ENCODE measurements at places on chromosomes 3 and 15.

GRCh38 chr3:85570819-85571218 lies 612.0 kb downstream of the CADM2 start:
- no peak for DNase-seq

DNA sequence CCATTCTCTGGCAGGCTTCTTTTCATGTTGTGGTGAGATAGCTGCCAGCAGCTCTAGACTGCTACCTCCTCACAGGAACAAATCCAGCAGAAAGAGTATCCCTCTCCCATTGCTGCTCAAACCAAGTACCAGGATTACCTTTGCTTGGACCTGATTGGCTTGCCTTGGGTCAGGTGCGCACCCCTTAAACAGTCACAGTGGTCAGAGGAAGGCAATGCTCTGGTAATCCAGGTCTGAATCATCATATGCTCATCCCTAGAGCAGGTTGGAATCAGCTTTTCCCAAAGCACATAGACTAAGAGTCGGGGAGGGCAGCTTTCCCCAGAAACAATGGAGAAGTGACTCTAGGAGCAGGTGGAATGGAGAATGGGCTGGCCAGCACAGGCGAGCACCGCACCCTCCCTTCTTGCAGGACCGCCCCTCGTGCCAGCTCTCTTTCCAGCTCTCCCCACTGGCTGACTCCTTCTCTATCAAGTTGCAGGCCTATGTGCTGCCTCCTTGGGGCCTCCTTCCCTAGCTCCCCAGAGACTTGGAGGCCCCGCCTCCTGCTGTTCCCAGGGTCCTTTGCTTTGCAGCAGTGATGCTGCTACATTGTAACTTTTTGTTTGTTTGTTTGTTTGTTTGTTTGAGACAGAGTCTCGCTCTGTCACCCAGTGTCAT lies 29.9 kb upstream of the ADPGK start:
- DNase-seq = no peak

- DNase-seq = no peak
Measured at GRCh38 chr15:78179286-78179840, 30.2 kb downstream of the IDH3A start.

DNA sequence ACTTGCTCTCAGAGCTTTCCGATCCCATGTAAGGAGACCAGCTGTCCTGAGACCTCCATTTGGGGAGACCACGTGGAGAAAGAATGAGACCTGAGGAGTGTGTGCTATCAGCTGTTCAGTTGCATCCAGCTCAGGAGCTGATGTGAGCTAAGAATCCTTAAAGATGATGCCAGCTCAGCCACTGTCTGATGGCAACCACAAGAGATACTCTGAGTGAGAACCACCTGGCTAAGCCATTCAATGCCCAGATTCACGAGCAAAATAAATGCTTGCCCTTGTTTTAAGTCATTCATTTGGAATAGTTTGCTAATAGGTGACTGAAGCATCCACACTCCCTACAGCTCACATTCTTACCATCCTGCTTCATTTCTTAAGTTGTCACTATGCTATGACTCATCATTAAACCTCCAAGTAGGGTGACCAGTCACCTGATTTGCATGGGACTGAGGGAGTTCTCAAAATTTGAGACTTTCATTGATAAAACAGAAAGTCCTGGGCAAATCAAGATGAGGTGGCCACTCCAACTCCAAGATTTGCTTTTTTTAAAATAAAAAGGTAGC lies 56.4 kb downstream of the SPTSSB start:
- DNase-seq = no peak

GRCh38 chr3:112012205-112012992 lies 13.7 kb downstream of the TAGLN3 start:
- no peak for DNase-seq

GRCh38 chr3:30871720-30872119 lies 22.7 kb downstream of the GADL1 start:
- no peak for DNase-seq

GRCh38 chr3:120498556-120499346 lies 48.0 kb upstream of the FSTL1 start:
- no peak for DNase-seq

DNA sequence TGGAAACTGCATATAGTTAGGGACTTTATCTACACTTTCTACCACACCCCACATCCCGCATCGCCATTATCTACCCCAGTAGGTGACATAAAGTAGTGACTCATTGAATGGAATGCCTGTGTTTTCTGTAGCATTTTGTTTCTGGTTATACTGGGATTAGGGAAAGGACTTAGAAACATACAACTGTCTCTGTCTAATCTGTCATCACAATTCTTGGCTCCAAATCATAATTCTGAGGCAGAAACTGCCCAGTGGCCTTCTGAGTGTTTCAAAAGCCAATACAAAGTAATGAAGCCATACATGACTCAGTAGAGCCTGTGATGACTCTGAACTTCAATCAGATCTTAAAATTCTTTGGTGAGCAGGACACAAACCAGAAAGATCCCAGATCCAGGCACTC lies 115.7 kb upstream of the CHRM5 start:
- no peak for DNase-seq

DNA sequence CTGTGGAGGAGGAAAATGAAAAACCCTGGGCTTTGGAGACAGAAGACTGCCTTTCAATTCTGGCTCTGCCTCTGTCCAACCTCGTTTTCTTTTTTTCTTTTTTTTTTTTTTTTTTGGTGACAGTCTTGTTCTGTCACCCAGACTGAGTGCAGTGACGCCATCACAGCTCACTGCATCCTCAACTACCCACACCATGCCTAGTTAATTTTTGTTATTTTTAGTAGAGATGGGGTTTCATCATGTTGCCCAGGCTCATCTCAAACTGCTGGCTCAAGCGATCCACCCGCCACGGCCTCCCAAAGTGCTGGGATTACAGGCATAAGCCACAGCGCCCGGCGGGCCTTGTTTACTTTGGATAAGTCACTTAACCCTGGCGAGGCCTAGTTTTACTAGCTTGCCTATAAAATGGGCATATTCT lies 66.3 kb upstream of the SLC25A26 start:
- DNase-seq = no peak

DNA sequence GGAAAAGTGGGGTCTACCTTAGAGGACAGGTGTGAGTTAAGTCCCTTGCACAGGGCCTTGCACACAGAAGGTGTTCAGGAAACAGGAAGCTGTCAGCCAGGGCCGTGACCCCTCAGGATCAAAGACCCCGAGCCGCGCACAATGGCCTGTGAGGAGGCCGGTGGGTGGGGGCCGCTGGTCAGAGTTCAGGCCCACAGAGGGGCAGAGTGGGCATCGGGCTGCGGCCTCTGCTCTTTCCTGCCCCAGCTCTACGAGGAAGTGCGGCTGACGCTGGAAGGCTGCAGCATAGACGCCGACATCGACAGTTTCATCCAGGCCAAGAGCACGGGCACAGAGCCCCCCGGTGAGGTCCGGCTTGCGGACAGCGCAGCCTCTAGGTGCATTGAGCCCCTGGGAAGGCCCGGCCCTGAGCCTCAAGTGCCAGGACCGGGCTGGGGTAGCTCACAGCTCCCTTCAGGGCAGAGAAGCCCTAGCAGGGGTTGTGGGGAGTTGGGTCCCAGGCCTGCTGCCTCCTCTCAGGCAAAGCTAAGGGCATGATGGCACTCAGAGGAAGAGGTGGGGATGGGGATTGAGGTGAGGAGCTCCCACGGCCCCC lies 37.2 kb downstream of the PSTPIP1 start:
- DNase-seq = peak; percentile 2

DNA sequence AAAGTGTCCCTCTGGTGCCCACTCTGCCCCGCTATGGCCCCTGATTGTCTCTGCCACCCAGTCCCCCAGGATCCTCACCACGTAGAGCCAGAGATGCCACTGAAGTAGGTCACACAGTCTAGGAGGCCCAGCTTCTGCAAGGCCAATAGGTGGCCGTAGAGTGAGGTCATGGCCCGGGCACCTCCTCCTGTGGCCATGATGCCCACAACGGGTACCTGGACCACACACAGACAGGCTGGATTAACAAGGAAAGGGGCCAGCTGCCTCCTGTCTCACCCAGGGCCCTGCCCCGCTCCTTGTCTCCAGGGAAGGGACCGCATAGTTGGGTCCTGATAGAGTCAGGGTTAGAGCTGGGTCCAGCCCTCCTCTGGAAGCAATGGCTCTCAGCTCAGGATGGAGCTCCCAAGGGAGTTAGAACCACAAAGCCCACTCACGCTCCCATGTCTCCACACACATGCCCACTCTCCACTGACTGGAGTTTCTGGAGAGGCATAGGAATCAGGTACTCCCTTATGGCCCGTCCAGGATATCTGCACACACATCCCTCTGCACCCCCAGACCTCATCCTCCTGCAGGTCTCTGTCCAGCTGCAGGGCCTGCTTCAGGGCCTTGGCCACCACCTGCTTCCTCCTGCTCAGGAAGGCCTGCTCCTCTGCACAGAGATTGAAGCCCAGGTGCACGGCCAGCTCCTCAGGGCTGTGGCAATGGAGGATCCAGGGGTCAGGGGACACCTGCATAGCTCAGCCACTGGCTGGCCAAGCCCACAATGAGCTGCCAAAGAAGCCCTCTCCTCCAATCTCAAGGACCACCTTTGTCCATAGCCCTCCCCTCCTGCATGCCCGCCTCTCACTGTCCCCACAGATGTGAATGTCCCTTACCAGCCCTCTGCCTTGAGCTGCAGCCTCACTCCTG lies 13.2 kb downstream of the PLA2G4D start:
- DNase-seq = no peak

- DNase-seq = no peak
Measured at GRCh38 chr3:183827809-183828537, 2.6 kb upstream of the MAP6D1 start.

GRCh38 chr15:90716317-90716975 lies 700 bp upstream of the BLM start:
- no peak for DNase-seq

- no peak for DNase-seq
Measured at GRCh38 chr15:70702584-70702983, 60.8 kb downstream of the UACA start.

- peak; percentile 20 for DNase-seq
Measured at GRCh38 chr15:38631119-38632075, 66.8 kb upstream of the RASGRP1 start.

DNA sequence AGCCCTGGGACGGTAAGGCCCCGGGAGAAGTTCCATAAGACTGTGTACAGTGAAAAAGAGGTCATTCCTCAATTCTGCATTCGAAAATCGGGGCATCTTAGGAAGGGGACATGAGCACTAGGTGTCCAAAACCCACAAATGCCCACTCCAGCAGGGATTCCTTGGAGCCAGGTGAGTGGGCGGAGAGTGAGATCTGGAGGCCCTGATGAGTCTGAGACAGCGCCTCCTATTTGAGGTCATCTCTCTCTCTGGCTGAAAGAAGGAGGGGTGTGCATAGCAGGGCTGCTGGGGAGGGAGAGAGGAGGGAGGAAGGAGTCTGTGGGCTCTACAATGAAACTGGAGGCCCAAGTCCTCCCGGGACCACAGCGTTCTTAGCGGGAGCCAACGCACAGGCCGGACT lies 38.1 kb upstream of the LACTB start:
- DNase-seq = no peak

GRCh38 chr15:42605796-42606195 lies 30.4 kb downstream of the STARD9 start:
- no peak for DNase-seq

- no peak for DNase-seq
Measured at GRCh38 chr3:24525557-24525956, 30.9 kb upstream of the THRB start.

GRCh38 chr3:156509189-156510174 lies 45.4 kb downstream of the SSR3 start:
- DNase-seq = no peak

DNA sequence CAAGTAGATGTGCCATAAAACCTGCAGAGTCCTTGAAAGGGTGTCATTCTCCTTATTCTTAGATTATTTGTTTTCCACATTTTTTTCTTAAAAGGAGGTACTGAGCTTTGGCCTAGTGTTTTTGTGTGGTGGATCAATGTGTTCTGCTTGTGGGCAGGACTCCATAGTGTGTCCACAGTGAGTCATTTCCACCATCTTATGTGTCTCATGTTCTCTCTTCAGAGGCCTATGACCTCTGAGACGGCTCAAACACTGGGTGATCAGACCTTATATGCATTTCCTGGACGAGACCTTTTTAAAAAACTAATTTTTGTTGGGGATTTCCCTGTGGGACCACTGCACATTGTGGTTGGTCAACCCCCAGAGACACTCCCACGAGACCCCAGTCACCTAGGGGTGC lies 93.4 kb downstream of the CHCHD4 start:
- no peak for DNase-seq

DNA sequence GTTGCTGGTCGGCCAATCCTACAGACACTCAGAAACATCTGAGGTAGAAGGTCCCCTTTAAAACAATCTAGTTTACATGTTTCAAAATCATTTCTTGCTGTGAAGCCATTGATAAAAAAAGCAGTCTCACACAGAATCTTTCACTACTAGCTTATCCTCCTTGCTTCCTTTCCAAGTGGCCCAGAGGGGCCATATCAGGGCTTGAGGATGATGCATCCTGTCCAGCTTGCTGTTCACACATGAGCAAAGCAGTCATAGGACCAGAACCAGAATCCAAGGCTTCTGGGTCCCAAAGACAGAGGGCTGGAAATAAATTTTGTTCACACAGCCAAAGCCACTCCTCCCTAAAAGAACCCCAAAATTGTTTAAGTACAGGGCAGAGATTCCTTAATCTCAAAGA lies 9.2 kb upstream of the LYZL4 start:
- DNase-seq = no peak

DNA sequence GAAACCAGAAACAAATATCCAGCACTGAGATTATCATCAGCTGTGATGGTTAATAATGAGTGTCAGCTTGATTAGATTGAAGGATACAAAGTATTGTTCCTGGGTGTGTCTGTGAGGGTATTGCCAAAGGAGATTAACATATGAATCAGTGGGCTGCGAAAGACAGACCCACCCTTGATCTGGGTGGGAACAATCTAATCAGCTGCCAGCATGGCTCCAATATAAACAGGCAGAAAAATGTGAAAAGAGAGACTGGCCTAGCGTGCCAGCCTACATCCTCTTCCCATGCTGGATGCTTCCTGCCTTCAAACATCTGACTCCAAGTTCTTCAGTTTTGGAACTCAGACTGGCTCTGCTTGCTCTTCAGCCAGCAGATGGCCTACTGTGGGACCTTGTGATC lies 869.5 kb downstream of the SI start:
- DNase-seq = no peak

GRCh38 chr15:42908538-42908937 lies 12.0 kb downstream of the TTBK2 start:
- no peak for DNase-seq

DNA sequence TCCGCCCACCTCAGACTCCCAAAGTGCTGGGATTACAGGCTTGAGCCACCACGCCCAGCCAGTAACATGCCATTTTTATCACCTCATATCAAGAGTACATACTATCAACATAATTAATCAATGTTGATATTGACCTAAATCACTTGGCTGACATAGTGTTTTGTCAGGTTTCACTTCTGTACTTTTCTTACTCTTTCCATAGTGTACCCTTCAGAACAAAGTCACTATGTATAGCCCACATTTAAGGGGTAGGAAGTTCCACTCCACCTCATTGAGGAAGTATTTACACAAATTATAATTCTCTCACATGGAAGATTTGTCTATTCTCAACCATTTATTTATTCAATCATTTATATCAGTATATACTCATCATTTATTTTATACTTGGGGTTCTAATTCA lies 145.2 kb downstream of the STAG1 start:
- no peak for DNase-seq
